ENCODE measurements at places on chromosomes 6 and 20.

GRCh38 chr20:15476781-15477180, 1096.5 kb downstream of the KIF16B start:
- DNase-seq: no peak

GRCh38 chr20:20768202-20768815, 55.9 kb upstream of the RALGAPA2 start:
- no peak for DNase-seq

GRCh38 chr6:100726666-100727065, 154.5 kb downstream of the ASCC3 start:
- no peak for DNase-seq

DNA sequence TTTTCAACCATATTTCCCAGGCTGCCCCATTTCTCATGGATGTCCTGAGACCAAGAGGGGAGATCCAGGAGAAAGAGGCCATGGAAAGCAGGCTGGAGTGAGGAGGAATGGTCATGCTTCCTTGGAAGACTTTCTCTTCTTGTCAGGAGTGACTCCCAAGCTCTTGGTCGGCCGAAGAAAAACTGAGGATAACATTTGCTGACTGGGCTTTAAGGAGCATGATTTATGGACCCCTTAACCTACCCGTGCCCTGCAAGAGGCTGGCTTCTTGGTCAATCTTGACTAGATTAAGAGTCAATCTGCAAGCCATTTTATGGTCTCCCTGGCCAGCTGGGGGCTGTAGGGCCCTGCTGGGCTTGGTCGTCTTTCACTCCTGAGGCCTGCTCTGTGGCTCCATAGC, 22.8 kb downstream of the ADGRF4 start:
- no peak for DNase-seq

GRCh38 chr6:1055015-1055921, 256.6 kb upstream of the FOXQ1 start:
- peak; percentile 99 for DNase-seq

GRCh38 chr20:53162251-53162835, 190.2 kb downstream of the TSHZ2 start:
- DNase-seq: peak; percentile 85

DNA sequence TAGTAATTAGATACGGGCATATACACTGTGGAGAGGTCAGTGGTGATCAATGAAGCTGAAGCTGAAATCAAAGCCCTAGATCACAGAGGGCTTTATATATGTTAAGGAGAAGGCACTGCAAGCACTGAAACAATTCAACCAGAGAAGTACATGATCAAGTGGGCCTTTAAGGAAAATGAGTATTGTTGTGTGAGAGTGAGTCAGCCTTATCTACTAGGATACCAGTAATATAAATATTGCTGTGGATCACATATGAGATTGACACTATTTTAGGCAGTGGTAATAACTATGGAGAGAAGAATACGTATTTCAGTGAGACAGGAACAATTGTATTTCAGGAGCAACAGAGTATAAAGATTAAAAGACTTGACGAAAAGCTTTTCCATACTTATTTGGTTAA, 1172.2 kb upstream of the GJE1 start:
- DNase-seq: no peak

- DNase-seq: no peak
Measured at GRCh38 chr6:11553824-11554223, 16.3 kb downstream of the TMEM170B start.

- no peak for DNase-seq
Measured at GRCh38 chr6:4522453-4522852, 253.8 kb upstream of the CDYL start.

DNA sequence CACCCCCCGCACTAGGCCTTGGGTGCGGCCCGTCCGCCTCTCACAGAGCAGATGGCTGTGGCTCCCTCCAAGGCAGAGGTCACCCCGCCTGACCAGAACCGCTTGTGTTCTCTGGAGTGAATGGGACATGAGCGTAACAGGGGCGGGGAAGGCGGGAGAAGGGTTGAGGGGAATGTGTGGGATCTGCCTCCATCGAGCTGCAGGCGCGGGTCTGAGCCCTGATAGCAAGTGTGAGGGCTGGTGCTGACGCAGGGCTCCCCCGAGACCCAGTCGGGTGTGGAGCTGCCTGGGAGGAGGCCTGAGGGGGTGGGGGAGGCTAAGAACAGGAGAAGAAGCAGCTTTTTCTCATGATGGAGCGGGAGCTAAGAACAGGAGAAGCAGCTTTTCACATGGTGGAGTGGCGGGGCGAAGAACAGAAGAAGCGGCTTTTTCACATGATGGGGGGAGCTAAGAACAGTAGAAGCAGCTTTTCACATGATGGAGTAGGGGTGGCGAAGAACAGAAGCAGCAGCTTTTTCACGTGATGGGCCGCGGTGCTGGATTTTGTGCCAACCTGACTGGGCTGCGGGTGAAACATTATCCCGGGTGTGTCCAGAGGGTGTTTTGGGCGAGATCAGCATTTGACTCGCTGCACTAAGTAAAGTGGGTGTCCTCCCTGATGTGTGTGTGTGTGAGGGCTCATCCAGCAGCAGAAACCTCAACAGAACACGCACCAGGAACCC, 169.3 kb downstream of the TTLL2 start:
- DNase-seq: no peak

DNA sequence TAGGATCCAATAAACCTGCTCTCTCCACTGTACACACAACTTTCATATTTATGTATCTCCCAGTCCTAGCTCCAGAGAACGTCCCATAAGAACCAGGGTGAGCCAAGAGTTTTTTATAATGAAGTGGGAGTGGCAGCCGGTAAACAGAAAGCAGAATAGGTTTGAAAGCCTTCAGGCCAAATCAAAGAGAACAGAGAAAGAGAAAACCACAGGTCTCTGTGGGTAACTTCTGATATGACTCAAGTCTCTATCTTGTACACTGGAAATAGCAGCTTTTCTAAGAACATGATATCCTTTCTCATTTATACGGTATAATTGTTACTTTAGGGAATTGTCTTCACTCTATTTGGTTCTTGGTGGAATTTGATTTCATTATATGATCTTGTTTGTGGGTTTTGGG, 273.6 kb downstream of the PACRG start:
- DNase-seq: peak; percentile 31

DNA sequence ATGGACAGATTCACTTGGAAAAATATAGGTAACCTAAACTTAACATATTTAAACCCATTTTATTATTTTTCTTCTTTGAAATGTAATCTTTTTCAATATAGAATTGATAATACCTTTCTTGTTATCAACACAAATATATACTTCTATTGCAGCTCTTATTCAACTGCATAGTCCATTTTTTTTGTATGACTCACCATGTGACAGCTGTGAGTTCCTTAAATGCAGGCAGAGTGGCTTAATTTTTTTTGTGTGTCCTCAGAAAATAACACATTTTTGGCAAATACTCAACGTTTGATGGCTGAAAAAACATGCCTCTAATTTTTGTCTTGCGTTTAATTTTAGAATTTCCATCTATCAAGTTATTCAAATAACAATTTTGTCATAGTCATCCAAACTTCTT, 454.8 kb downstream of the PHF3 start:
- no peak for DNase-seq

- no peak for DNase-seq
Measured at GRCh38 chr6:109204511-109204910, 109.2 kb downstream of the CEP57L1 start.

- DNase-seq: no peak
Measured at GRCh38 chr20:24574797-24575196, 105.4 kb downstream of the SYNDIG1 start.

All from SW480 (cell line).